Stimulated activated naive B cell treated with anti-CD40 and anti-IgM and Interleukin-4, amounts not matched to agents 10 μg/mL and 1 μg/mL and 100 μg/mL, for 72 hours (primary cell): ENCODE measurements at places on chromosomes 4 and X.

DNA sequence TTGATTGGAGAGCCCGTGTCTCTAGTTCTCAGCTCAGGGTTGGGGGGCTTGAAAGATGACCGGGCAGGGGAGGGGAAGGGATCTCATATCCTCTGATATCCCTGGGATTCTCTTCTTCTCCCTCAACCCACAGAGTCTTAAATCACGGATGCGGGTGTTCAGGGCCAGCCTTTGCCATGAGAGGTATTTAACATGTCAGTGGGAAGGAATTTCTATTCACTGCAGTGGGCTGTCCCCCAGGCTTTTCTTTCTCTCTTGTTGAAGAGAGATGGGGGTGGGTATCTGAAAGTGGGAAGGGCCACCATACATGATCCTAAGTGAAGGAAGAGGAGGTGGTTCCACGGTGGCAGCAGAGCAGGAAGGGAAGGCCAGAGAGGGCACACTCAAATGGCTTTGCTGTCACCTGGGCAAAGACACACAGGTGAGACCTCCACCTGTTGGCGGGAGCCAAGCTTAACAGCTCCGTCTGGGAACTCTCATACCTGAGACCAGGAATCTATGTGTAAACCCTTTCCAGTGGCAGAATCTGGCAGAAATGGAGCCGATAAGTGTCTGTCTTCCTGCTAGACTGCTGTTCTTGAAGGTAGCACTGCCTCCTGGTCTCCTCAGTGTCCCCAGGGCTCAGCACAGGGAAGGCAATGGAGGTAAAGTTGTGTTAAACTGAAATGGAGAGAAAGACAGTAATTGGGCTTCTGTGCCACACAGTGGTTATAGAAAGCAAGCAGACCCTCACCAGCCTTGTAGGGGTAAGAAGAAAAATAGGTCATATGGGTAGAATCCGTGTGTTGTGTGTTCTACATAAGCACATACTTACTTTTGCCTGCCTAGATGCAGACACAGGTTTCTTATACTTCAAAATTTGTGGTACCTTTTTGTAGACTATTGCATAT lies 49.4 kb downstream of the RHOH start:
- no peak for DNase-seq

DNA sequence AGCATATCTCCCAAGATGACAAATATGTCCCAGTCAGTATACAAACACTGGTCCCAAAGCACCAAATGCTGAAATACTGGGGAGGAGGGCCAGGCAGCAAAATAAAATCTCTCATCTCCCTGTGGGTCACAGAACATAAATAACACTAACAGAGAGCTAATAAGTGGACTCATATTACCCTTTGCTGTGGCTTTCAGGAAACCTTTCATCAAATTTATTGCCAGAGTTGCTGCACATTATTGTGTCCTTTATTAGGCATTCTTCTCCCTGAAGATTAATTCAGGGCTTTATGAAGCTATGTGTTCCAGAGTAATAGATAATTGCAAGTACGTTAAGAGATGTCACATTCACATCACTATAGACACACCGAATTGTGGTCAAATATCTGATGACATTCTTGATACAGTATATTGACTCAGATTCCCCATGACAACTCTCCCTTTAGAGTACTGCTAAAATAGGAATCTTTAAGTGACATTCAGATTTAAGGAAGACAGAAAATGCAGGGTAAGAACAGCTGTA lies 124.1 kb upstream of the PRR32 start:
- no peak for DNase-seq

GRCh38 chr4:158315706-158316105 lies 105.4 kb downstream of the TMEM144 start:
- no peak for DNase-seq

GRCh38 chrX:15301924-15302323 lies 13.5 kb downstream of the ASB11 start:
- DNase-seq, result no peak

GRCh38 chrX:65488495-65488894 lies 46.1 kb downstream of the LAS1L start:
- DNase-seq, result no peak
